Astrocyte of the spinal cord (primary cell): ENCODE measurements at places on chromosomes 5 and 9.

DNA sequence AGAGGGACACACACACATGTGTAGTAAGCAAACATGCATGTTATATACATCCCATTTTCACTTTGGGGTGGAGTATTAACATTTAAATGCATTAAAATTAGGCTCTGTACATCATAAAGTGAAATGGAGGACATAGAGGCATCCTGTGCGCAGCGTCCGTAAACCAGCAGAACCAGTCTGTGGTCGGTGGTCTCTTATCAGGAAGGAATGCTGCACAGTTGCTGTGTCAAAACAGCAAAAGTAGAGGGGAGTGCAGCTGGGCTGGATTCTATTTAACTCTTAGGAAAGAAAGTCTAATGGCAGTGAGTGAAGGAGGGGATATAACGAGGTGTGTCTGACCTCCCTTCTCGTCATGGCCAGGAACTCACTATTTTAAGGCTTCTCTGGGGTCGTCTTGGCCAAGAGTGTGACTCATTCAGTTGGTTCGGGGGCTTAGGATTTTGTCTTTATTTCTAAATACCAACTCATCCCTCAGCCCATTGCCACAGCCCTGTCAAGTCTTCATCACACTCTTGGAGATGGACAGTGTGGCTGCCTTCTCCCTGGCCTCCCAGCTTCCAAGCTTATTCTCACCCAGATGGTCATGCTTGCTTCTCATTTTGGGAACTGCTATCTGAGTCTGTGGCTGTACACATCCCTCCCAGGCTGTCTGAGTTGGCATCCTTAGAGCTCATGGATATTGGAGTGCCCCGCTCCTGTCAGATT is 20.1 kb upstream of the CXCL14 start:
- DNase-seq, result no peak

GRCh38 chr5:126682856-126683255 is 82.1 kb downstream of the PHAX start:
- no peak for DNase-seq

DNA sequence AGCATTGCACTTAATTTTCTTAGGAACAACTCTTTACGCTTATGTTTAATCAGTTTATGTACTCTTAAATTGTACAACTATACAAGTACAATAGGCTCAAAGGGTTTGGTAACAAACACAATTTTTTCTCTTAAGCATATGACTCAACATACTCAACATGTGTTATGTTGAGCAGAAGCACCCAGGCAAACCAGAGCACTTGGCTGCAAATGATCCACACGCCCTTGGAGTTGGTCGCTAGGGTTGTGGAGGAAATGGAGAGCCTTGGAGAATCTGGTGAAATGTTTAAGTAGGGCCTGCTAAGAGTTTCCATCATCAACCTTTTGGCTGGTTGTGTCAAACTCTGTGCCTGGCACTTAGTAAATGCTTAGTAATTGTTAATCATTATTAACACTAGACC is 25.1 kb upstream of the MIER3 start:
- DNase-seq, result no peak

DNA sequence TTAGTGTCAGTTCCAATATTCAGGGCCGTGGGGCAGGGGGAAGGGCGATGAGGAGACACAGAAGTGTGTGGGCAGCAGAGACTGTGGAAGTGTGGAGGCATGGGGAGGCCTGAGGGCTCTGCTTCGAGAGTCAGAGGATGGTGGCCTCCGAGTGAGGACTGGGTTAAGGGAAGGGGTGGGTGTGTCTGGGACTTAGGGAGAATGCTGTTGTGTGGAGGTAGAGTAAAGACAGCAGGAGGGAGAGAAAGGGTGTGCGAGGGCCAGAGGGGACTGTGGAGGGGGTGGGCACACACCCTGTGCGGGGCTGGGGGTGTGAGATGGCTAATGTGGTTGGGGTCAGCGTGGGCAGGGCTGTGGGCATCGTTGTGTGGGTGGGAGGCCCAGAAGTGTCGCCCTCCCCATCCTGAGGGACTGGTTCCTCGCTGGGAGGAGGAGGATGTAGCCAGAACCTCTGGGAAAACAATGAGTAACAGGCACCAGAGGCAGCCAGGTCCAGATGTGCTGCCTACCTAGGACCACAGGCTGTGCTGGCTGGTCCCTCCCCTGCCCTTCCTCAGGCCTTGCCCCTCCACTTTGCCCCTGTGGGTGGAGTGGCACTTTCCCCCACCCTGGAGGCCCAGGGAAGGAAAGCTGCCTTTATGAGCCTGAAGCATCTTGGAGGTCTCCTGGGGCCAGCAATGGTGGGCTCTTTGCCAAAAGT is 4.2 kb downstream of the USP20 start:
- no peak for DNase-seq

DNA sequence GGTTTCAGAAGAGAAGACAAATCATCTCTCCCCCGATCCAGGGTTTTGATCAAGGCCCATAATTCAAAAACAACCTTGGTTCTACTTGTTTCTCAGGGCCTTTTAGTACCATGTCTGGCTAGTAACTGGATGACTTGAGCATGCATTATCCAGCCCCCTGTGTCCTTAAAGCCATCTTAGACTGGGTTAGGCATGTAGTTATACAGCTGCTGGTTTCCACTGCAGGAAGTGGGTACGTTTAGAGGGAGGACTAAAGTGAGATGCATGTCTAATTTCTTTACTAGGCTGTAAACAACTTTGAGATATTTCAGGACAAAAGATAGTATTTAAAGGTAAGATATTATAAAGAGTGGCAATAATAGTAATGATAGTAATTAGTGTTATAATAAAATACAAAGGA is 372.0 kb downstream of the PLK2 start:
- no peak for DNase-seq

DNA sequence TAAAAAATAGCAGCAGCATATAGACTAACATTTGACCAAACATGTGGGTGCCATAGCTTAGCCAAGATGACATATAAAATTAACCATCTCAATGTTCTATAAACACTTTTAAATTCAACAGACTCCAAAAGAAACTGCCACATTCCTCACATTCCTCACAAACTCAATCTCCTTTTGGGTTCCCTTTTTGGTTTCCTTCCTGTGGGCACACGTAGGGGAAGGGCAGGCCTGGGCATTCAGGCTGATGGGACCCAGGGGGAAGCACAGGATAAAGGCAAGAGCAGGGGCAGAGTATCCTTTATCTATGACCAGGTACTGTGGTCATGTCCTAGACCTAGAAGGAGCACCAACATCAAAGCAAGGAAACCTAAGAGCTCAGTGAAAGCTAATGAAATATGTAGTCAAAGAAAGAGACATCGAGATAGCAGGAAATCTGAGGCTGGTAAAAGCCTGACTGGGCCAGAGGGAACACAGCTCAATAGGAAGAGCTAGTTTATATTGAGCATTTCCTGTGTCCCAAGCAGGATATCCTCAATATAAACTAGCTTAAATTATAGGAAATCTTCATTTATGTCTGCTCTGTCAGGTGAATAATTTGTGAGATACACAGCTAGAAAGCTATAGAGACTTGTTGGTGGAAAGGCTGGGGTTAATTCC is 13.6 kb upstream of the ERAP1 start:
- no peak for DNase-seq

GRCh38 chr5:40333459-40334241 is 346.1 kb upstream of the PTGER4 start:
- peak; percentile 63 for DNase-seq

DNA sequence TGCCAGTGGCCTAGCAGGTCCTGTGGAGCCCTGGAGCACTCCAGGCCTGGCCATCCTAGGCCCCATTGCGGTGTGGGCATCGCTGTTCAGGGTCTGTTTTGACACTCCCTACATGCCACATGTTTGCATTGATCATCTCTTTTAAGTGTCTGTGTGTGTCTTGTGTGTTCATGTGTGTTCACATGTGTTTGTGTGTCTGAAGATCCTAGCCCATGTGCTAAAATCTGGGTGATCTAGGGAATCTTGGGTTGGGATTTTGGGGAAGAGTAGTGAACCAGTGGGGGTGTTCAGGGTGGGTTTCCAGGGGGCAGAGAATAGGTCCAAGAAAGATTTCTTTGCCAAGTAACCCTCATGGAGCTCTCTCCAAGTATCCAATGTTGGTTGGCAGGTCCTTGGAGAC is 8.4 kb downstream of the PSD2 start:
- DNase-seq, result no peak

DNA sequence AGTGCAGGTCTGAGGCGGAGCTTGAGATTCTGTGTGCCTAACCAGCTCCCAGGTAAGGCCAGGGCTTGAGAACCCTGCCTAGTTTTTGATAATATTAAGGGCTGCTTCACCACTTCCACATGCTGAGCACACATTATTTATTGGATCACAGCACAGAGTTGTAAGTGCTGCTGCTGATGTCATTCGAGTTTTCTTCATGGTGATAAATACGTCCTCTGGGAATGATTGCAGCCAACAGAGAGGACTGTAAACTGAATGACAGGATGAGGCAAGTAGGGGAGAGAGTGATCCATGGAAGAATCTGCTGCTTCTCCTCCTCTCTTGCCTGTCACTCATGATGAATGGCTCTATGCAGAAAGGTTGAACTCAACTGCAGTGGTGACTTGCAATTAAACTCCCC is 77.9 kb upstream of the VPS13A start:
- DNase-seq, result no peak

DNA sequence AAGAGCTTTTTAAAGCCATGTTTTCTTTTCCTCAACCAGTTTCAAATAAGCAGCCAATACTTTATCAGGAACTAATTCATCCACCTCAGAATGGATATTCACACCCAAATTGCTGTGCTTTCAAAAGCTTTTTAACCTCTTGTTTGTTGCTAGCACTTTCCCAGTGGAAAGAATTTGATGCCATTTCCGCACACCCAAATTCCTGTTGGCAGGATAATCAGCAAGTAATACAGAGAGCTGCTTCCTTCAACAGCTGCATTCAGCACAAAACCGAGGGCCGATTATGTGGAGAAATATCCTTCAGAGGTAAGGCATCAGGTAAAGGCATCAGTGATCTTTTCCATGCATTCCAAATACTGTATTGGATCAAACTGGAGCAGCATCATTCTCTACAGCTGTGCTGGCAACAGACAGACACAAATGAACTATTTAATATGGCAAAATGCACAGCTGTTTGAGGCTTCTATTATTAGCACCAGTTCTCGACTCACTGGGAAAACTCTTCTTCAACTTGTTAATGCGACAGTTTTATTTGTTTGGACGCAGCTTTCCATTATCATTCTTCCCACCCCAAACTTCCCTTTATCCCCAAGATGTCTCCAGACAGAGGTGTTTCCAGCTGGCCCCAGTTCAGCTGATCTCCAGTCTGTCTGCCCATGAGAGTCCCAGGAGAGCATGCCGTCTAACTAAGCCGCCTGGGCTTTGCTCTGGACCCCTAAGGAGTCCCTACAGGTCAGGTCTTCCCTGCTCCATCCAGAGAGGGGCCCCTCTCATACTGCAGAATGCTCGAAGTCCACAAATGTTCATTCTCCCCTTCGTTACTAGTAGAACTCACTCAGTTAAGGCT is 22.2 kb upstream of the MGAT1 start:
- DNase-seq, result no peak

DNA sequence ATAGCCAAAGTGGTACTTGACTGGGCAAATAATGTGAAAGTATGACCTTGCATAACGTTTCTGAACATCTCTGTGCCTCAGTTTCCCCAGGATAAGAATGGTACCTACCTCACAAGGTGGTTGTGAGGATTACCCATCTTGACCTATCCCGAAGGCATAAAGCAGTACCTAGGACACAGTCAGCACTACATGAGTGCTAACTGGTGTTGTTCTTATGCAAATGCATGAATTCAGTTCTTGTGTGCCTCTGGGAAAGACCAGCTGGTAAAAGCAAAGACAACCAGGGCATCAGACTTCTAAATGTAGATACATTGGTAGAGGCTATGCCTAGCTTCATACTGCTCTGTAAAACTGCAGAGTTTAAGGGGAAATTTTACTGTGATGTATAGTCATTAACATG is 21.8 kb upstream of the TMEM252 start:
- no peak for DNase-seq

DNA sequence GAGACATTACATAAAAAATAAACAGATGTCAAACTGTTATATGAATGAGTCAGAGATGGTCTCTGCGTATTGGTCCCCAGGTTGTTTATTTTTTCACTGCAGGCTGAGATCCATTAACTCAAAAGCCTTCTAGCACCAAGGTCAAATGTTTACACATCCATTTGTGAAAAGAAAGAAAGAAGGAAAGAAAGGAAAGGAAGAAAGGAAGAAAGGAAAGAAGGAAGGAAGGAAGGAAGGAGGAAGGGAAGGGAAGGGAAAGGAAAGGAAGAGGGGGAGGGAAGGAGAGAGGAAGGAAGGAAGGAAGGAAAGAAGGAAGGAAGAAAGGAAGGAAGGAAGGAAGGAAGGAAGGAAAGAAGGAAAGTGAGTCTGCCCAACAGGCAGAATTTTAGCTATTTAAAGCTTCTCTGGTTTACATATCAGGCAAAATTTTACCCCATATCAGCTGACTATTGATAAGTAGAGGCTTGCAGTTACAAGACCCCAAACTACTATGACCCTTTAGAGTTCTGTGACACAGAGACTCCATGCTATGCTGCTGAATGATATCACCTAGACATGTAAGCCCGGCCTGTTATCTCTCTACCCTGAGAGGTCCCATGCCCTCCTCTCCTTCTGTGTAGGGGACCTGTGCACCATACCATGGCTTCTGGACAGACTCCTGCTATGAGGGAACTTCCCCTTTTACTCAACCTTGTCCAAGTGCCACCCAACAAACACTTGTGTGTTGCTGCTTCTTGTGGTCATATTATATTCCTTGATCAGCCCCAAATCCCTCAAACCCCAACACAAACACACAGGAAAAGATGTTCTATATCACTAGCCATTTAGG is 59.0 kb downstream of the DRD1 start:
- peak; percentile 19 for DNase-seq

- DNase-seq, result no peak
These were observed 2.8 kb upstream of the CTNNAL1 start for GRCh38 chr9:109016132-109016531.

DNA sequence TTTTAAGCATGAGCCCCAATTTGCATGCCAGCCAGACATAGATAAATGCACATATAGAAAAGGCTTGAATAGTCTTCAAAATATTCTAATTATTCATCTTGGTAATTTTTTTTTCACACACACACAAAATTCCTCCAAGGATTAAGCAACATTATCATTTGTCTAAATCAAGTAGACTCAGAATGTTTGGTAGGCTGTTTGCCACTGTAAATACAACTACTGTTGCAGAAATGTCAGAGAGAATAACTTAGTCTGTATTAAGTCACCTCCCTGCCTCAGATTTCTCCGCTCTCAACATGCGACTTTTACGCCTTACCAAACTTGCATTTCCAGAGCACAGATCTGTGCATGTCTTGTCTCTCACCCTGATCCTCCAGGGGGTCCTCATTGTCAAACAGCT is 265.6 kb upstream of the C9orf72 start:
- DNase-seq, result no peak
